ENCODE measurements at places on chromosomes 3 and 15.

DNA sequence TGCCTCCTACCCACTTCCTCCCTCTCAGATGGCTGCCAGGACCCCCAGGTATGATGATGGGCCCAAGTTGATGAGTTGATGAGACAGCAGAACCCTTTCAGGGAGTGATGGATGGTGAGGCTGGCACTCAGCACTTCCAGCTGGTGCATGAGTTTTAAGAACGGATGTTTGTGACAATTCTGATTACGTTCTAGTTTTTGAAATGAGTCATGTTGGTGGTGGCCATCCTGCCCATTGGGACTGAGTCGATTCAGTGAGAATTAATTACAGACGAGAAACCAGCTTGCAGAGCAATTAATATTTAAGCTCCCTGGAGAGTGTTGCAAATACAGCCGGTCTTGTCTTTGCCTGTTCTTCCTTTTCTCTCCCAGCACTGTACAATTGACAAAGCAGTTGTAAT is 56.9 kb upstream of the NR2C2 start:
- no peak for DNase-seq

DNA sequence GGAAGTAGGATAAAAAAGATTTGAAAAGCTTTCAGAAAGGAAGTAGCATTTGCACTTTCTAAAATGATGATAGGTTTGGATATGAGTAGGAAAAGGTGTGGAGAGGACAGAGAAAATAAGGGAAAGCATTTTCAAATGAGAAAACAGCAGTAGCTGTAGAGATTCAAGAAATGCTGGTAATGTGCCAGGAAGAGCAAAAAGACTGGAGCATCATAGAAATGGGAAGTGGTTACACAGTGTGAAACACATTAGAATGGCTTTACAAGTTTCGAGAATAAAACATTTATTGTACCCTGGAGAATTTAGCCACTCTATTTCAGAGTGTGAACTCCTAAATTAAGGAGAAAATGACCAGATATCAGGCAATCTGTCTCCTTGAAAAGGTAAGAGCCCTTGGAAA is 108.3 kb upstream of the CHL1 start:
- peak; percentile 9 for DNase-seq

GRCh38 chr3:168273917-168274316 is 178.2 kb upstream of the GOLIM4 start:
- DNase-seq = no peak

- no peak for DNase-seq
Observed at GRCh38 chr3:20696388-20697150, 510.6 kb upstream of the SGO1 start.

DNA sequence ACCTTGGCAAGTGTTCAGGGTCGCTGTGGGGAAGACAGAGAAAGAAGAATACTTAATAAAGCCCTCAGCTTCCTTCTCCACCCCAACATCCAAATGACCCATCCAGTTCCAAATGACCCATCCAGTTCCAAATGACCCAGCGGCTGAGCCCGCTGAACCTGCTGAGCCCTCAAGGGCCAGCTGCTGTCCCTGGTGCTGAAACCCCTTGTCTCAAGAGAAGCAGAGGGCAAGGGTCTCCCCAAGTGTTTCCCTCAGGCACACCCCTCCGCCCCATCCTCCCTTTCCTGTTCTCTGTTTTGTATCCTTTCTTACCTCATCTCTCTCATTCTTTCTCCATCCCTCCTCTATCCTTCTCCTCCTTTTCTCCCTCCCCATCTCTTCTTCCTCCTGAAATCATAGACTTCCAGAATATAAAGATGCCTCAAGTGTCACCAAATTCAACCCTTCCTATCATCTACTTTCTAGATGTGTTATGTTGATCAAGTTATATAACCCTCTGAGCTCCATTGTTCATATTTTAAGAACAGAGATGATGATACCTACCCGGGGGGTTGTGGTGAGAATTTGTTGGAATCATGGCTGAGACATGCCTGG is 29.0 kb downstream of the CCDC33 start:
- no peak for DNase-seq

GRCh38 chr15:42495361-42496212 is at the start of gene SNAP23:
Gene SNAP23 (plus strand): TSS chr15:42495634. CDS start chr15:42511847, 16,213 bp downstream.
- peak; percentile 50 for DNase-seq

DNA sequence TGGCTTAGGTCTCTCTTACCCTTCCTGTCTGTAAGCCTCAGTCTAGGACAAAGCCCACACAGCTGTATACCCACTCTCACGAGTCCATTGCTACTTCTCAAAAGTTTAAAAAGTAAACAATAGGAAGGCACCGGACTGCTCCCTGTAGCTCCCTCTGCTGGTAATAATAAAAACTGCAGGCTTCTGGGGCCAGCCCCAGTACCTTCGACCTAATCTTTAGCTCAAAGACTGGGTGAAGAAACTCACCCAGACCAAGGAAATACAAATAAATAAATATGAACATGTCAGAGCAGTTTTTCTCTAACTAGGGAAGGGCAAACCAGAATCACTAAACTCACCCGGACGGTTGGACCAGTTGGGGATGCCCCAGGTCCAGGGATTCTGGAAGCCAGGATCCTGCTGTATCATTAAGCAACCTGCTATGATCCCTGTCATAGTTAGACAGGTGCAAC is 5.0 kb downstream of the FAM219B start:
- no peak for DNase-seq

GRCh38 chr3:140854961-140855360 is 86.7 kb upstream of the SLC25A36 start:
- DNase-seq = no peak

GRCh38 chr15:38041576-38041975 is 107.1 kb downstream of the TMCO5A start:
- no peak for DNase-seq

GRCh38 chr15:36495456-36495991 is 83.9 kb upstream of the CDIN1 start:
- no peak for DNase-seq

DNA sequence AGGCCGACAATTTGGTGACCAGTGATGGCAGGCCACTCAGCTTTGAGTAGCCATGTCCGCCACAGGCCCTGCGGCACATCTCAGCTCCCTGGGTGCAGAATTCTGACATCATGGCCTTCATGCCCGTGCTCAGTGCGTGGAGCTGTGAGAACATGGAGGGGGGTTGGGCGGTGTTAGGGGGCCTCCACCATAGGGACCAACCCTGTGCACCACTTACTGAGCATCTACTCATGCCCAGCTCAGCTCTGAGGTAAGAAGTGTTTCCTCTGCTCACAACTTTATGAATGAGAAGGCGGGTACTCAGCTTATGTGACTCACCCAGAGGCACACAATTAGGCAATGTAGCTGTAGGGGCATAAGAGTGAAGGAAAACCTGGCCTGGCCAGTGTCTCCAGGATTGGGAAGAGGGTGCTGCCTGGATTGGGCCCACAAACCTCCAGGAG is 10.5 kb downstream of the ACOX2 start:
- DNase-seq = no peak

- no peak for DNase-seq
Observed at GRCh38 chr3:145159640-145160039, 1001.3 kb downstream of the PLOD2 start.

DNA sequence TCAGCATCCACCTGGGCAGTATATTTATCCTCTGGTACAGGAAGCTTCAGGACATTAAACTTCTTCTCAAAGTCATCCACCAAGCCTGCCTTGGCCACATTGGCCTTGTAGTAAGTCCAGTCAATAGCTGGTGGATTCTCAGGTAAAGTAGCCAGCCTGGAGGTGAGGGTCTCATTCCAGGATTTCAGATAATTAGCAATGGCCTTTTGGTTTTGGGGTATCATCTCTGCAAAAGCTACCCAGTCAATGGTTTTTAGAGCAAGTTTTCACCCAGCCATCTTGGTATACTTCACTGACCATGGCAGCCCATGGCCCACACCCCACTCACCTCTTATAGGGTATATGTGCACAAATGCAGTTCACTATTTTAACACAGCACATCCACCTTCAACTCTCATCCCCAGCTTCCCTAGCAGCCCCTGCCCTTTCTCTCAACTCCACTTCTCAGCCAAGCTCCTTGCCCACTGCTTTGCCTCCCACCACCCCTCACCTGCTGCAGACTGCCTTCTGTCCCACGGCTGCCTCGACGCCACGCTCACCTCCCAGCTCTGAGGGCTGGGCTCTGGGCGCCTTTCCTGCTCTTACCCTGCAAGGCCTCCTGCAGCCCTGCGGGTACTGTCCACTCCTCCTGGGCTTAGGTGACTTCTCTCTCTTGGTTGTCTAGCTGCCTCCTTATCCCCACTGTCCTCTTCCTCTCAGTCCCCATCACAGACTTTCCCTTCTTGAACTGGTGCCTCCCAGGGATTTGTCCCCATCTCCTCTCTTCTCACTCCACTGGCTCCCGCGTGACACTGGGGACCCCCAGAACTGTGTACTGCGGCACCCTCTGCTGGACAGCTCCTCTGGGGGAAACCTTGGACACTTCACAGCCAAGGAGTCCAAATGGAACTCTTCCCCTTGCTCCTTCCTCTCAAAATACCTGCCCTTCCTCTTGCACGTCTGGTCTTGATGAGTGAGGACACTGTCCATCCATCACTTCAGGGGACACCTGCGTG is 1.7 kb upstream of the TGM5 start:
- DNase-seq = no peak

DNA sequence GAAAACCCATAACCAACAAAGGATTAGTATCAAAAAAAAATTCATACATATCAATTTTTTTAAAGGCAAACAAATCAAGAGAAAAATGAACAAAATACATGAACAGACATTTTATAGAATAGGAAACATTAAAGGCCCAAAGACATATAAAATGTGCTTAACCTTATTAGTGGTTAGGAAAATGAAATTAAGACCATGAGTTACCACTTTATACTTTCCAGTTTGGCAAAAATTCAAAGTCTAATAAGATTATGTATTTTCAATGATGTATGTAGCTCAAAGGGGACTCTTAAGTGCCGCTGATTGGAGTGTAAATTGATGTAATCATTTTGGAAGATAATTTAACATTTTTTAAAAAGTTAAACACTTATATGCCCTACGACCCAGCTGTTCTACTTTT is 89.2 kb downstream of the BOC start:
- no peak for DNase-seq

- no peak for DNase-seq
Observed at GRCh38 chr3:38335263-38335662, 11.3 kb upstream of the XYLB start.

- DNase-seq = peak; percentile 4
Observed at GRCh38 chr3:100709842-100710260, 557 bp downstream of the TFG start.

DNA sequence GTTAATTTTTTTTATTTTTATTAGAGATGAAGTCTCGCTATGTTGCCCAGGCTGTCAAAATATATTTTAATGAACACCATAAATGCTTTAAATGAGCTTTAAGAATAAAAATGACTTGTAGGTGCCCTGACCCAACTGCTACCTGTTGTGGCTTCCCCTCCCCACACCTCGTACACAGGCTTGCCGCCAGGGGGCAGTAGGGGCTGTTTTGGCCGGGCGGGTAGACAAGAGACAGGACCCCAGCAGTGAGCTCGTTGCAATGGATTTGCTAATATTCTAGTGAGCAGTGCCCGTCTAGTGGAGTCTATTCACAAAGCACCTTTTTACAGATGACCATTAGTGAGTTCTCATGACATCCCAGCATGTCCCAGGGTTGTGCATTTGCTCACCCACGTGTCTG is 418.1 kb downstream of the OCA2 start:
- no peak for DNase-seq

DNA sequence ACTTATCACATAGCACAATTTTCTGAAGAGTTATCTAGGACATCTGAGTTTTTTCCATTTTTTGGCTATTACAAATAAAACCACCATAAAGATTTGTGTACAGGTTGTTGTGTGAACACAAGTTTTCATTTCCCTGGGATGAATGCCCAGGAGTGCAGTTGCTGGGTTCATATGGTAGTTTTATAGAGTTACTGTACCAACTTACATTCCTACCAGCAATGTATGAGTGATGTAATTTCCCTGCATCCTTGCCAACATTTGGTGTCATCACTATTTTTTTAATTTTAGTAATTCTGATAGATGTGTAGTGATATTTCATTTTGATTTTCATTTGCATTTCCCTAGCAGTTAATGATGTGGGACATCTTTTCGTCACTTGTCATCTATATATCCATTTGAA is 20.5 kb downstream of the FILIP1L start:
- DNase-seq = no peak

DNA sequence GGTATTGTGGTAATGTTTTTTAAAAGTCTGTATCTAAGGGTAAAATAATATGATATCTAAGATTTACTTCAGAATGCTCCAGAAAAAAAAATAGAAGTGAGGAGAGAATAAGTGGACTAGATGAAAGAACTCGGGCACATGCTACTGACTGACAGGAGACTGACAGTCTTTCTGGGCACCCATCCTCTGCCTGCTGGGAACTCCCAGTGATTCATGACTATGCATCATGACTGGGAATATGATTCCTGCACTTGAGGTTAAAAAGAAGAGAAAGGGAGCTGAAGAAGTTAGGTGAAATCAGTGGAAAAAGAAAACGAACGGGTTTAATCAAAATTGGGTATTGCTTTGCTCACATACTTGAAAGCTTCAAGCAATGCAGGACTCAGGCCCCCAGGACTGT is 35.7 kb upstream of the SPSB4 start:
- DNase-seq = no peak

DNA sequence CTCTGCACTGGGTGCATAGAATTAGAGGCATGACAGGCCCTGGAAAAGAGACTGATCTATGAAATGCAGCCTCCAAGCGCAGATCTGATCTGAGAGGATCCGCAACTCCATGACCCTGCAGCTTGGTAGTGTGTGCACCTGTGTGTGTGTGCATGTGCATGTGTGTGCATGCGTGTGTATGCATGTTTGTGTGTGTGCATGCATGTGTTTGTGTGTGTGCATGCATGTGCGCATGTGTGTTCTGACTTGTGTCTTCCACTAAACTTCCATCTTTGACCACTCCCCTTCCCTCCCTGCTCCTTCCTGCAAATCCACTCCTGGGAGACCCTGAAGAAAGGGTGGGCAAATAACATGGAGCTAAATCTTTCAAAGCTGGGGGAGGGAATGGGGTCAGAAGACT is 256.9 kb downstream of the PLCL2 start:
- no peak for DNase-seq

All from DMS79 treated with DMSO at 0.1 percent for 48 hours (cell line).